ENCODE measurements at places on chromosomes 7 and 10.
A peak's percentile ranks its signal among the peaks of the same experiment; 100 is the strongest.

- DNase-seq, result peak; percentile 17
Observed at GRCh38 chr10:59709395-59710125, at the start of gene SLC16A9. TSS of gene SLC16A9 (minus strand) at chr10:59709850. CDS start at chr10:59684291, 25,559 bp downstream.

- no peak for DNase-seq
Observed at GRCh38 chr10:123377883-123378282, 223.7 kb downstream of the BUB3 start.

- DNase-seq, result no peak
Observed at GRCh38 chr10:66931340-66931948, 5.6 kb downstream of the LRRTM3 start.

DNA sequence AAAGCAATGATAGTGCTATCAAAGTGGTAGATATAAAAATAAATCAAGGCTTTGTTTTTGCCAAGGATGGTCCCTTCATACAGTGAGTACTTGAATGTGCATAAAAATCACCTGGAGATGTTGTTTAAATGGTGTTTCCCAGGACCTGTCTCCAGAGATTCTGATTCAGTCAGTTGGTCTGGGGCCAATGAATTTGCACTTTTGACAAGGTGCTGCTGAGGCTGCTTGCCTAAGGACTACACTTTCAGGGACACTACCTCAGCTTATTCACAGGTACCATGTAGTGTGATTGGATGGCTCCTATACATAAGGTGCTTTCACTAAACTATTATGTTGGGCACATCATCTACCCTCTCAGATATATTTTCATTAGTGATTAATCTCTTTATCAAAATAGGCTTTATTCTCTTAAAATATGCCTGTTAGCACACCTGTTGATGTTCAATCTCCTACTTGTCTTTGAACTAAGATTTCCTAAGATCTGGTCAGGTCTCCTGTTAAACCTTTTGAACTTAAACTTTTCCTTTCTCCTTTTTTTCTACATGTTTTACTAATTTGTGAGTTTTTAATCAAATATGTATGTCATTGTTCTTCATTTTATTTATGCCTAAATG is 24.3 kb downstream of the CAPZA2 start:
- no peak for DNase-seq

DNA sequence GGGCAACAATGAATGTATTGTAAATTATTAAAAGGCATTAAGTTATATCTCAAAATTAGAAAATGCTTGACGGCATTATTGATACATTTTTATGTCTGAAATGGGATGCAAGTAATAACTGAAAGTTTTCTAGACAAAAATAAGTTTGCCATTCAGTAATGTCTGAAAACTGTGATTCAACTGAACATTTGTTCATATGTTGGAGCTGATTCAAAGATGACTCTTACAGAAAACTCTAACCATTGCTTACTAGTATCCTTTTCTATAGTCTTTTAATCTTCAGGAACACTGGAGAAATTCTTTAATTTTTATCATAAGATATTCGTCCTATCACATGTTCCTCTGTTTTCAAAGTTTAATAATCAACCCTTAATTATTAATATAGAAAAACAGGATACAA is 71.1 kb upstream of the TFEC start:
- no peak for DNase-seq

DNA sequence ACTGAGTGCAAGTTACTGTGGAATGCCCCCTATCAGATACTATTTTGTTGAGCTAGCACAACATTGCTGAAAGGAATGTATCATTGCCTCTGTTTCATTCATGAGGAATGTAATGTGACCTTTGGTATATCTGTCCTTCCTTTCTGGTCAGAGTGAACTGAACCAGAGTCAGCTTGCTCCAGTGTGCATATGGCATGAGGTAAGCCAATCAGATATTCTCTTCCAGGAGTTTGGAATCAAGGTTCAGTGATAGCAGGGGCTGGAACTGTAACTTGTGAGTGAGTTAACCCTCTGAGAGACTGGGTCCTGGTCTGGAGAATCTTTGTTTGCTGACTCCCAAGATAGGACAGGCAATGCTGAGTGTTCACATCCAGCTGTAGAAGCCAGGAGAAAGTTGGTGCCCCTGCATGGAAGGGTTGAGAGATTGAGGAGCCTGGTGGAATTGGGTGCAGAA is 45.3 kb upstream of the OSBPL3 start:
- DNase-seq, result no peak

DNA sequence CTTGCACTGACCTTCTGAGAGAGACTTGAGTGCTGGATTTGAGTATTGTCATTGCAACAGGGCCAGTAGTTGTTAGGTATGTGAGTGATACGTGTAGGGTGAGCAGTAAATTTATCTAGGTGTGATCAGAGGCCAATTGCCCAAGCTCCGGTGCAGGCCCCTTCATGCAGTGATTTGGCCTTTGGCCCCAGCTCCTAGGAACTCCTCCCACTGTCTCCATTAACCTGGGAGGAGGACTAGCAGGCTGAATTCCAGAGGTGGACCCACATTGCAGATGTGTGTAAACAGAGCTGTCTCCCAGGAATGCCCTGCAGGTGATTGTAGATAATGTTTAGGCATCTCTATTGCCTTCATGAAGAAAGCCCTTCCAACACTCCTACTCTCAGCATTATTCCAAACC is 19.5 kb downstream of the TCF7L2 start:
- DNase-seq, result no peak

DNA sequence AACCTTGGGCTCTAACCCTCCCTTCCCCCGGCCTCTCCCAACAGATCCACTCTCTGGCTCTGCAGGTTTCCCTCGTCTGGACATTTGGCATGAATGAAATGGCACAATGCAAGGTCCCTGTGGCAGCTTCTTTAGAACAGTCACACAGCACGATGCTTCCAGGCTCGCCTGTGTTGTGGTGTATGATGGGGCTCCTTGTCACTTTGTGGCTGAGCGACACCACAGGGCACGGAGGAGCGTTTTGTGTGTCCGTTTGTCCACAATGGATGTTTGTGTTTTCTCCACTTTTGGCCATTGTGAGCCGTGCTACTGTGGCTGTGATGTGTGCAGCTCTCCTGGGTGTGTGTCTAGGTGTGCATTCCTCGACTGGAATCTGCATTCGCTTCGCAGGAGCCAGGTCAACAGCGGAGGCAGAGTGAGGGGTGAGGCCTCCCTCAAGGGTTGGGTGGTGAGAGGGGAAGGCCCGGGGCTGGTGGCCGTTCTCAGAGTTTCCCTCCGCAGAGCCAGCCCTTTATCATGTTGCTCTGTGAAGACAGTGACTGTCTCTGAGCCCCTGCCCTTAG is 22.3 kb upstream of the SHH start:
- no peak for DNase-seq

GRCh38 chr10:93680412-93681047 is 21.9 kb downstream of the FRA10AC1 start:
- no peak for DNase-seq

Measured in activated CD8-positive, alpha-beta memory T cell treated with anti-CD3 and anti-CD28 coated beads for 48 hours (primary cell).